DND-41 (cell line): ENCODE measurements at places on chromosomes 16 and 17.
A peak's percentile ranks its signal among the peaks of the same experiment; 100 is the strongest.

GRCh38 chr16:56450275-56450985 is 702 bp downstream of the NUDT21 start:
- H3K4me1 ChIP-seq: peaks cover 54% of the 10 kb centered on the region
- peak overlapping the region; percentile 83 for H3K27ac ChIP-seq
- peaks cover 48% of the 10 kb centered on the region for H3K36me3 ChIP-seq
- H3K27me3 ChIP-seq: no peaks in the 10 kb centered on the region

- no peak overlapping the region for H3K4me3 ChIP-seq
- no peaks in the 10 kb centered on the region for H3K27me3 ChIP-seq
- peaks cover 9% of the 10 kb centered on the region for H3K36me3 ChIP-seq
- H3K27ac ChIP-seq: no peak overlapping the region
- H3K4me1 ChIP-seq: no peaks in the 10 kb centered on the region
Observed at GRCh38 chr17:14048169-14048568, 21.1 kb upstream of the COX10 start.

GRCh38 chr17:34424814-34425491 is 61.9 kb upstream of the CCL1 start:
- no peak overlapping the region for H3K4me3 ChIP-seq
- H3K36me3 ChIP-seq: no peaks in the 10 kb centered on the region
- no peak for DNase-seq

GRCh38 chr17:77316651-77317050 is 175.9 kb downstream of the SEC14L1 start:
- H3K4me3 ChIP-seq: no peak overlapping the region
- H3K4me1 ChIP-seq: no peaks in the 10 kb centered on the region
- no peaks in the 10 kb centered on the region for H3K27me3 ChIP-seq
- H3K27ac ChIP-seq: no peak overlapping the region
- H3K36me3 ChIP-seq: no peaks in the 10 kb centered on the region

GRCh38 chr16:51439271-51439670 is 288.2 kb upstream of the SALL1 start:
- no peak overlapping the region for H3K4me3 ChIP-seq
- no peak overlapping the region for H3K27ac ChIP-seq
